ENCODE measurements at places on chromosomes 3 and 15.

- peaks cover 11% of the 10 kb centered on the region for H3K27me3 ChIP-seq
- no peak overlapping the region for H3K27ac ChIP-seq
- no peaks in the 10 kb centered on the region for H3K36me3 ChIP-seq
- H3K4me3 ChIP-seq: no peak overlapping the region
- H3K4me1 ChIP-seq: no peaks in the 10 kb centered on the region
Observed at GRCh38 chr15:69939513-69940440, 157.9 kb downstream of the TLE3 start.

- peaks cover 2% of the 10 kb centered on the region for H3K27me3 ChIP-seq
- DNase-seq: no peak
- H3K36me3 ChIP-seq: no peaks in the 10 kb centered on the region
- H3K4me3 ChIP-seq: no peak overlapping the region
- H3K4me1 ChIP-seq: no peaks in the 10 kb centered on the region
- H3K27ac ChIP-seq: no peak overlapping the region
Observed at GRCh38 chr3:107110596-107111305, 266.5 kb upstream of the CCDC54 start.

GRCh38 chr3:184017672-184018423 lies at the start of gene ABCC5:
Gene ABCC5 (minus strand): TSS chr3:184017884. CDS start chr3:184014392, 3,492 bp downstream.
- peaks cover 3% of the 10 kb centered on the region for H3K27me3 ChIP-seq
- H3K27ac ChIP-seq: peak within 1 kb of the TSS; percentile 33
- no peaks in the 10 kb centered on the region for H3K36me3 ChIP-seq
- peak; percentile 89 for DNase-seq

DNA sequence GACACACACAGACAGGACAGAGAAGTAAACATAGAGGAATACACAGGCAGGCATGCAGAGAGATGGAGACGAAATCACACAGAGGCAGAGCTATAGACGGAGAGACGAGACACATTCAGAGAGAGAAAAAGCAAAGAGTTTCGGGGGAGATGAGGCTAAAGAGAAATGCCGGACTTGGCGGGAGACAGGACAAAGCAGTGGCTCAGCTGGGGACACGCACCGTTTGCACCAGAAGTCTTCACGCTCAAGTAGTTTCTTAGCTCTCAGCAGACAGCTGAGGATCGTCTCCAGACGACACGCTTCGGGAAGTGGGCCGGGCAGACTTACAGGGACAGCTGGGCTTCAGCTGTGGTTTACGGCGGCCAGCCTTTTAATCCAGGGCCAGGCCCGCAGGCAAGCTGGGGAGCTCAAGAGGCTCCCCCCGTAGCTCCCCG lies 56.2 kb upstream of the DLG1 start:
- no peaks in the 10 kb centered on the region for H3K36me3 ChIP-seq
- H3K27me3 ChIP-seq: no peaks in the 10 kb centered on the region
- H3K4me3 ChIP-seq: no peak overlapping the region
- H3K27ac ChIP-seq: no peak overlapping the region

DNA sequence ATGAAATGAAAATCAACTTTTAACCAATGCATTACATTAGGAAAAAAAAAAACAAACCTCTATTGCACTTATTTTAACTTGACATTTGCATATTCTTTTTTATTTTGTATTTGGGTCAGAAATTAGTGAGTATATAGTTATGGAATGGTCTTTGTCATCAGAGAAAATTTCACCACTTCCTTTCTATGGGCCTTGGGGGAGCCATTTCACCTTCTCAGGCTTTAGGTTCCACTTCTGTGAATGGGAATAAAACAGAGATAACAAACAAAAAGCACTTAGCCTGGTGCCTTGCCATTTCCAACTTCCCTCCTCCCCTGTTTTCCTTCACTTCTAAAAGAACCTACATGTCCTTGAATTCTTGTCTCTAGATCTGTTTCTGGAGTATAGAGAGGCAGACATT lies 168.0 kb upstream of the STT3B start:
- no peaks in the 10 kb centered on the region for H3K27me3 ChIP-seq
- no peak overlapping the region for H3K4me3 ChIP-seq
- no peaks in the 10 kb centered on the region for H3K36me3 ChIP-seq
- no peak for DNase-seq

DNA sequence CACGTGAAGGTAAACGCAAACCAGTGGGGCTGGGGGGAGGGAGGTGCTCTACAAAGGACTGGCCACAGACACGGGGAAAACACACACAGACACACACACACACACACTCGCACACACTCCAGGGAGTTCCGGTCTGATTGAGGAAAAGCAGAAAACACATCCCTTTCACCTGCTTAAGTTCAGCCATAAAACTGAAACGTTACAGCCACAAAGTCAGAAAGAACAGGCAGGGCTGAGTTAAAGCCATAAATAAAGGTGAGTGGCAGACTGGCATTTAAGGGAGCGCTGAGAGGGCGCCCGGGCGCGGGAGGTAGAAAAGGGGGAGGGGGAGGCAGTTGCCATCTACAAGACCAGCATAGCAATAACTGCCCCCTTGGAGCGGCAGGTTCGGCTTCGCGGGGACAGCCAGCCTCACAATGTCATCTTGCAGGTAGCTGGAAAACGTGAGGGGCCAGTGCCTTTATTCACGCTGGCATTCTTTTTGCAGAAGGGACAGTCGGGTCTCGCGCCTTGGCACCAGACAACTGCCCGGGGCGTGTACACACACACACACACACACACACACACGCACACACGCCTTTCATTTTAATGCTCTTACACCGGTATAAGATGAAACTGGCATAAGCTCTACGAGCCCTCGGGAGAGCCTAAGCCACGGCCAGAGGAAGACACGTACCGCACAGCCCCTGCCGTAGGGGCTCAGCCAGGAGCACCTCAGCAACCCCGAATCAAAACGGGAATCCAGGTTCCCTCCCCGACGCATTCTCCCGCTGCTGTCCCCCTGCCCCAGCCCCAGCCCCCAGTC lies 866 bp downstream of the TNIK start:
- H3K4me3 ChIP-seq: peak overlapping the region; percentile 99
- H3K27ac ChIP-seq: peak overlapping the region; percentile 84

DNA sequence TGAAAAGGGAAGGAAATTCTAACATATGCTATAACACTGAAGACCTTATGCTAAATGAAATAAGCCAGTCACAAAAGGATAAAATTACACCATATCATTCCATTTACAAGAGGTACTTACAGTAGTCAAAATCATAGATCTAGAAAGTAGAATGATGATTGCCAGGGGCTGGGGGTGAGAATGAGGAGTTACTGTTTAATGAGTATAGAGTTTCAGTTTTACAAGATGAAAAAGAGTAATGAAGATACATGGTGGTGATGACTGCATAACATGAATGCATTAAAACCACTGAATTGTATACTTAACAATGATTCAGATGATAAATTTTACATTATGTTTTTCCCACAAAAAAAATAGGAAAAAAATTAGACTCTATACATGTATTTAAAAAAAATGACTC lies 152.6 kb downstream of the SCAPER start:
- DNase-seq: no peak
- peaks cover 3% of the 10 kb centered on the region for H3K36me3 ChIP-seq
- H3K27me3 ChIP-seq: no peaks in the 10 kb centered on the region
- H3K4me1 ChIP-seq: no peaks in the 10 kb centered on the region
- H3K27ac ChIP-seq: no peak overlapping the region
- H3K4me3 ChIP-seq: no peak overlapping the region

DNA sequence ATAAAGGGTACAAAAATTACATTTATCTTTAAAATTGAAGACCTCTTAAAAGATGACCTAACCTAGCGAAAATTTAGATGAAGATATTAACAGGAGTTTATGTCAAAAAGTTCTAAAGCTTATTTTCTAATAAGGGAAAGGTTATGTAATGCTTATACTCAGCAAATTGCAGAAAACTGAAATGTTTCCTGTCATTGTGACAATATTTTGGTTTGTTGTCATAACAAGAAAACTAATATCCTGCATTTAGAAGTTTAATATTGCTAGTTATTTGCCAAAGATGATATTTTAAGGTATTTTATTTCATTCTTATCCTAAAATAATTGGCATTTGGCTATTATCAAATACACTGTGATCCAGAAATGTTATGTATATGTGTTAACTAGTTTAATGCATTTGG lies 294.5 kb downstream of the C3orf38 start:
- H3K4me3 ChIP-seq: no peak overlapping the region
- H3K27ac ChIP-seq: no peak overlapping the region
- H3K27me3 ChIP-seq: no peaks in the 10 kb centered on the region
- H3K4me1 ChIP-seq: no peaks in the 10 kb centered on the region

- no peaks in the 10 kb centered on the region for H3K4me1 ChIP-seq
- no peak overlapping the region for H3K4me3 ChIP-seq
- no peak for DNase-seq
- no peak overlapping the region for H3K27ac ChIP-seq
- no peaks in the 10 kb centered on the region for H3K27me3 ChIP-seq
- no peaks in the 10 kb centered on the region for H3K36me3 ChIP-seq
Observed at GRCh38 chr15:56794553-56795329, 61.4 kb upstream of the ZNF280D start.

- DNase-seq: no peak
- H3K36me3 ChIP-seq: no peaks in the 10 kb centered on the region
- no peak overlapping the region for H3K4me3 ChIP-seq
- no peaks in the 10 kb centered on the region for H3K27me3 ChIP-seq
- H3K4me1 ChIP-seq: no peaks in the 10 kb centered on the region
Observed at GRCh38 chr3:146813496-146813895, 208.3 kb upstream of the PLSCR5 start.

- H3K36me3 ChIP-seq: no peaks in the 10 kb centered on the region
- no peak overlapping the region for H3K27ac ChIP-seq
- H3K4me3 ChIP-seq: peak overlapping the region; percentile 72
- H3K27me3 ChIP-seq: no peaks in the 10 kb centered on the region
- no peak for DNase-seq
Observed at GRCh38 chr15:40942878-40943277, 10.4 kb upstream of the CHAC1 start.

DNA sequence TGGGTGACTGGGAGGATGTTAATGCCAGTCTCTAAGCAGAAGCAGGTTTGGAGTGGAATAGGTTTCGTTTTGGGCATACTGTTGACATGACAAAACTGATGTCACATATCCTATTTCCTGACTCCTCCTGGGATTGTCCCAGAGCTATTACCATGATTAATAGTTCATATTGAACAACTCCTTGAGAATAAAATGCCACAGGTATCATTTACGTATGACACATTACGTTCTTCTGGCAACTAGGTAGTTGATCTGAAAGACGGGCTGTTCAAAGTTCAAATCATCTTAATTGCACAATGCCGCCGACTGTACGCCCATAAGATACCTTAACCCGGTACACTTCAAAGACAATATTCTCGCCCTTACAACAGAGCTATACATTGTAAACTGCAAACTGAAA lies 1.4 kb upstream of the RAB5A start:
- H3K4me3 ChIP-seq: peak overlapping the region; percentile 85
- no peaks in the 10 kb centered on the region for H3K27me3 ChIP-seq
- H3K36me3 ChIP-seq: peaks cover 1% of the 10 kb centered on the region
- DNase-seq: no peak

- no peak for DNase-seq
- H3K36me3 ChIP-seq: no peaks in the 10 kb centered on the region
- H3K4me3 ChIP-seq: no peak overlapping the region
- H3K27ac ChIP-seq: no peak overlapping the region
- H3K27me3 ChIP-seq: no peaks in the 10 kb centered on the region
- no peaks in the 10 kb centered on the region for H3K4me1 ChIP-seq
Observed at GRCh38 chr3:19190126-19190525, 41.8 kb downstream of the KCNH8 start.

GRCh38 chr3:64539451-64540196 lies 148.2 kb downstream of the ADAMTS9 start:
- H3K36me3 ChIP-seq: no peaks in the 10 kb centered on the region
- H3K4me1 ChIP-seq: no peaks in the 10 kb centered on the region

DNA sequence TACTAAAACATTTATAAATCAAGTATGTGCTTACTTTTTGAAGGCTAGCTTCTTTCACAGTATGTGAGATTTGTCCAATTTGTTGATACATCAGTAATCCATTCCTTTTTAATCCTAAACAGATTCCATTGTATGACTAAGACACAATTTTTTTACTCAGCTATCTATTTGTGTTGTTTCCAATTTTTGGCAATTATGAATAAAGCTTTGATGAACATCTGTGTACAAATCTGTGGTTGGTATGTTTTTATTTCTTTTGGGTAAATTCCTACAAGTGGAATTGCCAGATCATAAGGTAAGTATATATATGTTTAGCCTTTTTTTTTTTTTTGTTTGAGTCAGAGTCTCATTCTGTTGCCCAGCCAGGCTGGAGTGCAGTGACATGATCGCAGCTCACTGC lies 56.2 kb upstream of the VEPH1 start:
- no peaks in the 10 kb centered on the region for H3K36me3 ChIP-seq
- no peak overlapping the region for H3K4me3 ChIP-seq

DNA sequence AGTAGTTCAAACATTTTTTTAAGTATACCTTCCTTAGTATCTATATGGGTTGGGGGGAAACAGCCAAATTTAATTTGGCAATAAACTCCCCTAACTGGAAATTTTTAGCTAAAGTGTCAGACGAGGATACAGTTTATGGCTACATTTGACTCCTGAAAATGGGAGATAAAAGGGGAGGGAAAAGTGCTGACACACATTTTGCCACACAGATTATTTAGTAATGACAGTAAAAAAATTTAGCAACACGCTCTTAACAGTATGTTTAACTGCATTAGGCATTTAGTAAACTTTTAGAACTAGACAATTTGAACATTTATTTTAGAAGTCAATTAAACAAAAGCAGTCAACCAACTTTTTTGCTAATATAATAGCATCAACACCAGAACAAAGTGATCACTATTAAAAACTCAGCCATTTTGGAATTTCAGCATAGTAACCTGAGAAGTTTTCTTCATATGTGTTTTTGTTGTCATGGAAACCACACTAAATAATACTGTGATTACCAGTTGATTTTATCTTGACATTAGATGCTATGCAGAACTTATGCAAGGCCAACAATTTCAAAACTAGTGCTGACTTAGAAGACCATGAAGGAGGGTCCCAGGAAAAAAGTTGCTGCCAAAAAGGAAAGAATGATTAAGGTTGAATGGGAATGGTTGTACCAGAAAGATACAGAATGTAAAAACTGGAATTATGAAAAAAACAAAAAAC lies 47.0 kb upstream of the TFG start:
- H3K36me3 ChIP-seq: no peaks in the 10 kb centered on the region
- no peak for DNase-seq
- peaks cover 2% of the 10 kb centered on the region for H3K27me3 ChIP-seq
- no peak overlapping the region for H3K27ac ChIP-seq

DNA sequence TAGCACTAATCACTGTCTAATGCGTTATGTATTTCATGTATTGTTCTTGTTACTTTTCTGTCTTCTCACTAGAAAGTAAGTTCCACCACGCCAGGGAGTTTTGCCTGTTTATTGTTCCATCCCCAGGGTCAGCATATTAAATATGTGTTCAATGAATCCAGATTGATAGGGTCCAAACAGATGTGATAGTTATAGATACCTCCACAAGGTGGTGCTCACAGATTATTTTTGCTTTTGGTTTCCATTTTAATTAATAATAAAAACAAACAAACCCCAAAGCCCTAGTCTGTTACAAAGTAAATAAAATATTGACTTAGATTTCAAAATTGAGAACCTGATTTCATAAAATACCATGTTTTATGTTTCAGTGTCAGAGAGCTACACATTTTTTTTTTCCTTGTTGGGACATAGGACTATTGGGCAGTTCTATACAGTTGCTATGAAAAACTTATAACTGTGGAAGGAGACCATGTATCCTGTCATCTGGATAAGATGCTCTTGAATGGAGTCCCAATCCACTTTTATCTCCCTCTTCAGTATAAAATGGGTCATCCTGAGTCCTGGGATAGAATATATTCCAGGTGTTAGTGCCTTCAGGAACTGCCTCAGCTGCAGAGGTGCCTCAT lies 12.4 kb downstream of the OTOL1 start:
- no peaks in the 10 kb centered on the region for H3K4me1 ChIP-seq
- H3K36me3 ChIP-seq: no peaks in the 10 kb centered on the region
- no peaks in the 10 kb centered on the region for H3K27me3 ChIP-seq
- no peak overlapping the region for H3K27ac ChIP-seq
- peak; percentile 7 for DNase-seq
- no peak overlapping the region for H3K4me3 ChIP-seq

Measured in CD4-positive, CD25-positive, alpha-beta regulatory T cell (primary cell).